ENCODE measurements at places on chromosomes 12 and 14.

- no peak for DNase-seq
Observed at GRCh38 chr14:90755661-90756304, 60.4 kb downstream of the TTC7B start.

- DNase-seq: no peak
Observed at GRCh38 chr12:48285751-48286650, 64.7 kb downstream of the ZNF641 start.

DNA sequence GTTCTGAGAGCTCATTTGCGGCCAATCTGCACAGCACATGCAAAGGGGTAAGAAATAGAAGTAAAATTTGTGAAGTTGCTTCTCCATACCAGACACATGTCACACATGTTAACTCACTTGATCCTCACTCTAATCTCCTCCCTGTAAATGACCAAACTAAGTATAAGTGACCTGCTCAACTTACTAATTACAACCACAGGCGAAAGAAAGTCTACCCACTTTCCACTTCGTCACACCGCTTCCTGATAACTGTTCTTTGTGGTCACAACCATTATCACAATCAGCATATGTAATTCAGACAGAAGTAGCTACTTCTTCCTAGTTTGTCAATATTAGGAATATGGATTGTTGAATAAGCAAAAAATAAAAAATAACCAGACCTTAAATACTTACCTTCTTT lies 293.7 kb upstream of the CLEC14A start:
- no peak for DNase-seq

- DNase-seq: no peak
Observed at GRCh38 chr12:62606654-62607053, 140.0 kb downstream of the MON2 start.

- no peak for DNase-seq
Observed at GRCh38 chr14:54730156-54730961, 163.4 kb downstream of the SAMD4A start.

DNA sequence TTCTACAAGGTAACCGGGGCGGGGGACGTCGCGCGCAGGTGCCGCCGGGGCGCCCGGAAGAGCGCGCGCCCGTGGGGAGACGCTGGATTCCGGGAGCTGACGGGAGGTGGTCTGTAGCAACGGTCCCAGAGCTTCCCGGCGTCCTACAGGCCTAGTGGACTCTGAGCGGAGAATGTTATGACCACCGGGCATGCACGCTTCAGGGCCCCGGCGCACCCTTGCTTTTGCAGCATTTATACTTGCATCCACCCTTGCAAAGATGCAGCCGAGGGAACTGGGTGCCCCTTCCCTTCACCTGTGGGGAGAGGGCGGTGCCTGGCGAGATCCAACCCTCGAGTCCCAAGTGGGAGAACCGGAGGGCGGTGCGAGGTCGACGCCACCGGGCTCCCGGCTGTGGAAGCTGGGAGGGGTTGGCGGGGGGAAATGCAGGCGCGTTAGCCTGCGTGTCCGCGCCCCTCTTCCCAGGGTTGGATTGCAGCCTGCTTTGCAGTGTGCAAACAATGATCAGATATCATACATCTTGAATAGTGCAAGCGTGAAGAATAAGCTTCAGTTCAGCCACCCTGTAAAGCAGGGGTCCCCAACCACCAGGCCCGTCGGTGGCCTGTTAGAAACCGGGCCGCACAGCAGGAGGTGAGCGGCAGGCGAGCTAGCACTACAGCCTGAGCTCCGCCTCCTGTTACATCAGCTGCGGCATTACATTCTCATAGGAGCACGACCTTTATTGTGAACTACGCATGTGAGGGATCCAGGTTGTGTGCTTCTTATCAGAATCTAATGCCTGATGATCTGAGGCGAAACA lies 576 bp downstream of the ERP29 start:
- DNase-seq: no peak

- DNase-seq: no peak
Observed at GRCh38 chr14:94062344-94062940, 18.6 kb downstream of the DDX24 start.

DNA sequence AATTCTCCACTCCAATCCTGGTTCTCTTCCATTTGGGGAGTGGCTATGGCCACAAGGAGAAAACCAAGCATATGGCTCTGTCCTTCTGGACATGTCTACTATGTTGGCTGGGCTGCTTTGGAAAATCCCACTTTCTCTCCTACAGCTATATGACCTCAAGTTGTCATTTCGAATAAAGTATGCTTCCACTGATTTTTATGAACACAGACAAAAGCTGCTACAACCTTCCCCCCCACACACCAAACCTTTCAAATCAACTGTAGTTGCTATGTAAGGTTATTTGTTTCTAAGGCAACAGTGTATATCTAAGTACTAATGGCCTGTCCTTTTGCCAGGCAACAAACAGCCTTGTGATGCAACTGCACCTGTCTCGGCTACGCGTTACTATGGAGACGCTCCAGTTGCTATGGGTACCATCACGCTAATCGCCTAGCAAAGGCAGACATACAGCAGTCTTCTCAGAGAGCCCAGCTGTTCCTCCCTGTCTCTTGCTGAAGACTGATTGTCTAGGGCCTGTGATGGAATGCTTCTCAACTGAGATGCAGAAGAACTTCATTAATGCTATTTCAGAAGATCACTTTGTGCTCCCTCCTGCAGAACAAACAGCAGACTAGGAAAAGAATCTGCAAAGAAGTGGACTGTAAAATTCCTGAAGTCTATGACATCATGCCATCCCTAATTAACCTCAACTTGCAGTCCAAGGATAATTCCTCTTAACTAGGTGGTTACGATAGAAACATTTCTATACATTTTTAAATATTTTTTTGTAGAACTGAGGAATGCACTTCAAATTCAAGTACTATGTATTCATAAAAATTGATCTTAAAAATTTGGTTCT lies 67.6 kb downstream of the FOXN3 start:
- DNase-seq: peak; percentile 83

GRCh38 chr12:44078273-44078672 lies 242.4 kb downstream of the TMEM117 start:
- DNase-seq: no peak

DNA sequence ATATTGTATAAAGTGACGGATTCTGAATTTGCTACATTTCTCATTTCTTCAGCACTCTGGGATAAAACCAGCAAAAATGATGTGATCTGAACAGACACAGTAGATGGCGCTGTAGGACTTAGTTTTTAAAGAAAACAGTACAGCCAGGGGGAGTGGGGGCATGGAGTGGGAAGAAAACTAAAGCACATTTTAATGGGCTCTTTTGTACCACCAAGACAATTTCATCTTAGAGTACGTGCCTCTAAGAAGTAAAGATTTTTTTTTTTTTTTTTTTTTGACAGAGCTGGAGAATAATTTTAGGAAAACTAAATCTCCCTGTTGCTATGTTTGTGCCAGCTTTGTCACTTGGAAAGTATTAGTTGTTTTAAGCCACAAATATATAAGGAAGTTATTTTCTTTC lies 124.4 kb downstream of the RAD51B start:
- peak; percentile 90 for DNase-seq

- DNase-seq: no peak
Observed at GRCh38 chr12:94584377-94584776, 66.0 kb downstream of the TMCC3 start.

- DNase-seq: no peak
Observed at GRCh38 chr14:105075379-105076295, 10.4 kb upstream of the GPR132 start.

DNA sequence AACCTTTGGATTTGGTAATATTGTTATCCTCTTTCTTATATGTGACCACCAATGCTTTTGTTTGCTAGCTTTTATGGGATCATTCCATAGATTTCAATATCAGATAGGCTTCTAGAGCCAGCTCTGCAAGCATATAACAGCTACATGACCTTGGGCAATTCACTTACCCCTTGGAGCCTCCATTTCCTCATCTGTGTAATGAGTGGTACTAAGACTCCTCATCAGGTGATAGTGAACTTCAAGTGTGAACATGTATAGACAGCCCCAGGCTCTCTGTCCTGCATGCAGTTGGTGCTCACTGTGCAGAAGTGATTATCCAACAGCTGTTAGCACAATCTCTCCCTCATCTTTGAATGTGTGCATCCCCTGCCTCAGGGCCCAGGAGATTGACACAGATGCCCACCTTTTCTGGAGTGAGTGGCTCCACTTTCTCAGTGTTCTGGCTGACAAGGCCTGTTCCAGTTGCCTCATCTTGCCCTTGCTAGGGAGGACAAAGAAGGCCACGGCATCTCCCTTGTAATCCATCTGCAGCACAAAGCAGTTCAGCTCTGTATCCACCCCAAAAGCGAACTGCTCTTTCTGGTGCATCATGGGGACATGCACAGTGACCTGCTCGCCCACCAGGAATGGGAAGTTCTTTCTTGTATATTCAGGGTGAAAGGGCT lies 9.2 kb downstream of the SERPINA9 start:
- no peak for DNase-seq

DNA sequence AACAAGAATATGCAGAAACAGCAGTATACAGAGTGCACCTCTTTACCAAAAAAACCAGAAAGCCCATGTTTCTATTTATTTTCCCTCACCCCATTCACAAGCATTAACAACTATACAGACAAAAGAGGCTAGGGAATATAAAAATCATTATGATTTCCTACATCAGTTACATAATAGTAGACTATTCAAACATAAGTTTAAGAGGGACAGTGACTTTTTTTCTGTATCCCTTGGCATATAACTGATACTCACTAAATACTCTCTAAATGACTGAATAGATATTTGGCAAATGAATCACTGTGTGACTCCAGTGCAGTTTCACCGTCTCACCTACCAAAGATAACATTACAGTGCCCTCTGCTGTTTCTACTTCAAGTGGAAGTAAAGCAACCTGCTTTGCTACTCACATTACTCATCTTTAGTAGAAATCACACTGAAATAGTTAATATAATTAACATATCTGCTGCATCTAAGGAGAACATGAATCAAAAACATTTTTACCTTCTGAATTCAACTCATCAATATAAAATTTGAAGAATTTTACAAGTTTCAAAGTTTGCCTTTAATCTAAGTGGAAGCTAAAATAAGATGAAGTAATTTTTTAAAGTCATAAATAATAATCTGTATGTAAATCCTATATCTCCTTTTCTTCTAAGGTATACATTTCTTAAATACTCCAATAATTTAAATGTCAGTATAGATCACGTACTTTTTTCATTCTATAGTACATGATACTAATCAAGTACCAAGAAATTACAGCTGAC lies 103.8 kb downstream of the OSBPL8 start:
- peak; percentile 22 for DNase-seq

DNA sequence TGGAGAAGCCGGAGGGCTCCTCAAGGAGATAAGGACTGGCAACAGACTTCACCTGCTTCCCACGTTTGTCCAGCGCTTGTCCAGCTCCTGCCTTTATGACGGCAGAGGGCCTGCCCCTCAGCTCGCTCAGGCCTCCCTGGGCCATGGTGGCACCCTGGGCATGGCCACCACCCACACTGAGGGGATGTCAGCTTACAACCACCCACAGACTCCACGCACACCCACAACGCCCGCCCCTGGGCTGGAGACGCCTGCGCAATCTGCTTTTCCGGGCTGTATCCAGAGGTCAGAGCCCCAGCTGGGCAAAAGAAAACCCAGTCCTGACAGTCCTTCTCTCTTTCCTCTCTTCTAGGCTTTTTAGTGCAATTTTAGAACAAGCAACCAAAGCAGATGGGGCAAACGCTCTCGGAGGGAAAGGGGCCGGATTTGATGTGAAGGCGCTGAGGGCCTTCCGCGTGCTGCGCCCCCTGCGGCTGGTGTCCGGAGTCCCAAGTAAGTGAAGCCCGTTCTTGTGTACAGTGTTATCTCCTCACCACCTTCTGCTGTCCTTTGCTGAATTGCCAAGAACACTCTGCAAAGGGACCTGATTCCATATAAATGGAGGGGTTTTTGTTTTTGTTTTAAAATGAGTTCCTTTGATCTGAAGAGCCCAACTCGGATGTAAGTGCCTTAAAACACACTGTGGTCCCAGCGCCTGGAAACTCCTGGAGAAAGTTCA lies 337.4 kb upstream of the FKBP4 start:
- no peak for DNase-seq

DNA sequence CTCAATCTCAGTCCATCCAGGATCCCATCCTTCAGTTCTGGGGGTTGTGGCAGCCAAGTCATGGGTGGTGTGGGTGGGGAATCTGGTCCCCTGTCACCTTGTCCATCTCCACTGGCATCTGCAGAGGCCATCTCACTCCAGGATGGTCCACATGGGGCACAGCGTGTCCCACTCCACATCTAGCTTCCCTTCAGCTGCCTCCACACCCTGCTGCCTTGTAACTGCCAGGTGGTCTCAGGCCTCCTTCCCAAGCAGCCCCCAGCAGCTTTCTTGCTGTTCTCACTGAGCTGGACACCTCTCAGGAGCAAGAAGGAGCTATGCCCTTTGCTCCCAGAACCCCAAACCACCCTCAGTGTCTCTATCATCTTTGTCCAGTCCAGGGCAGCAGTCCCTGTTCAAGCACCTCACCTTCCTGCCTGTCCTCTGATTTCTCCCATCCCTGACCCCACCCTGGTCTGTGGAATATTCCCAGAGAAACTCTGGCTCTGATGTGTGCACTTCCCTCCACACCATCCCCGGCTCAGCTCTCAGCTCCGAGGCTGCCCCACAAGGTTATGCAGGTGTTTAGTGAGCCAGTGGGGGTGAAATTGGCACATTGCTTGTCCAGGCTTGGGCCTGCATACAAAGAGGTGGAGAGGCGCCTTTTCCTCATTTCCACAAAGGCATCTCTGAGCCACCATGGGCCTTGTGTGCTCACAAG lies 13.7 kb upstream of the DYNC1H1 start:
- no peak for DNase-seq

- no peak for DNase-seq
Observed at GRCh38 chr12:27998170-27998569, 25.6 kb upstream of the PTHLH start.

DNA sequence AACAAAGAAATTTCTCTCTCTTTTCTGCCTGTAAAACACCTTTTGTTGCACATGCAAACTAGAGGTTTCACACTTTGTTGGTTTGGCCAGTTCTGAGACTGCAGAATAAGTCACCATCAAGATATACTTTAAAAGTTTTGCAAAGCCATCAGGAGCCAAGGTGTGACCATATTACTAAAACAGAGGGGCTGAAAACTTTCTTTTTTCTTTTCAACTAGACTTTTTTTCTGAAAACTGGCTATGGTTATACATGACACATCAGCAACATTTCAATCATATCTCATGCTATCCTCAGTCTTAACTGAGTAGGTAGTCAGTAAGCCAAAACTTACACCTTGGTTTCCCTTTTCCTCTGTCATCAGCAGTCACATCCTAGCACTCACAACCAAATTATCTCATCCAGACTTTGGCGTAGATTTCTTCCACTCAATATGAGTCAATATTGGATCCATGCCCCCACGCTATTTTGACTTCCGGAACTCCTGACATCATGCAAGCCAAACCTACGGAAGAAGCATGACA lies 4.1 kb upstream of the IFNG start:
- DNase-seq: no peak

Measured in forelimb muscle (tissue), 1 donor.